Epithelial cell of proximal tubule (primary cell): ENCODE measurements at places on chromosomes 7 and 10. TPM values are rescaled to one million over a fixed set of nuclear protein-coding genes. Genes with fewer than 3 reads are reported as not detected.

The HYAL4 gene
- not detected in 2 replicates for total RNA-seq

- no peak for DNase-seq
Measured at GRCh38 chr7:105690325-105690945, 109.1 kb upstream of the EFCAB10 start.

The PRKAG2 gene
- total RNA-seq = 20.8 and 39.1 TPM in 2 replicates

The TMEM213 gene
- total RNA-seq = 0.07 TPM in 1 of 2 replicates, not detected in the other

The AUTS2 gene
- 7.3 and 10.0 TPM in 2 replicates for total RNA-seq

GRCh38 chr7:138892812-138893211 is 88.4 kb downstream of the KIAA1549 start:
- DNase-seq = no peak
